Tongue (tissue), 3 donors: ENCODE measurements at places on chromosomes 11 and 22.
A peak's percentile ranks its signal among the peaks of the same experiment; 100 is the strongest.

DNA sequence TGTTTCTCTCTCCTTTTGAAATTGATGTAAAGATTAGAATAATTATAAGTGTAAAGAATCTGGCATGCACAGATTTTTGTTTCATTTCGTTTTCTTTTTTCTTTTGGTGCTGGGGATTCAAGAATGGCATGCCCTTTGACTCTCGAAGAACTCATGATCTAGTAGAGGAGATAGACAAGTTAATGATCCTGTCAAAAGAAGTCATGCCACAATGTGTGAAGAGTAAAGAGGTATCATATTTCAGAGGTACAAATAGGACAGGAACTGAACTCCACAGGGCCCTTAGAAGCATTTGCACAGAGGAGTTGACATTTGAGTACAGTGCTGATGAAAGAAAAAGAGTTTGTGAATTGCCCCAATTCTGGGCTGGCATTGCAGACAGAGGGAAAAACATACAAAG is 708.0 kb upstream of the ARHGAP42 start:
- no peak for DNase-seq

DNA sequence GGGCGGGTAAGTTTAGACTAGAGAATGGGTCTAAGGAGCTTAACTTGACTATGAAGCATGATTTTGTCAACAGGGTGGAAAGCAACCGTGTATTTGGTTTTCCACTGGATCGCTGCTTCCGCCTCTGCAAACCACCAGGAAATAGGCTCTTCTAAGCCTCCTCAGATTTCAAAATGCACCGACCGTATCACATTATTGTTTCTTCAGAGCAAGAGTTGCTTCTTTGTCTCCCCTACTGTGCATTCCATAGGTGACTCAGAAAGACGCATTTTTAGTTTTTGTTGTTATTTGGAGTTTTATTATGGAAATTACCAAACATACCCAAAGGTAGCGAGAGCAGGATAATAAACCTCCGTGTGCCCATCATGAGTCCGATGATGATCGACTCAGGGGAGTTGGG is 64.3 kb upstream of the RASD2 start:
- no peak for DNase-seq

- peak; percentile 44 for DNase-seq
Measured at GRCh38 chr11:67371189-67371910, 2.0 kb downstream of the CLCF1 start.

GRCh38 chr22:46918197-46918596 is 155.7 kb downstream of the TBC1D22A start:
- DNase-seq: no peak

DNA sequence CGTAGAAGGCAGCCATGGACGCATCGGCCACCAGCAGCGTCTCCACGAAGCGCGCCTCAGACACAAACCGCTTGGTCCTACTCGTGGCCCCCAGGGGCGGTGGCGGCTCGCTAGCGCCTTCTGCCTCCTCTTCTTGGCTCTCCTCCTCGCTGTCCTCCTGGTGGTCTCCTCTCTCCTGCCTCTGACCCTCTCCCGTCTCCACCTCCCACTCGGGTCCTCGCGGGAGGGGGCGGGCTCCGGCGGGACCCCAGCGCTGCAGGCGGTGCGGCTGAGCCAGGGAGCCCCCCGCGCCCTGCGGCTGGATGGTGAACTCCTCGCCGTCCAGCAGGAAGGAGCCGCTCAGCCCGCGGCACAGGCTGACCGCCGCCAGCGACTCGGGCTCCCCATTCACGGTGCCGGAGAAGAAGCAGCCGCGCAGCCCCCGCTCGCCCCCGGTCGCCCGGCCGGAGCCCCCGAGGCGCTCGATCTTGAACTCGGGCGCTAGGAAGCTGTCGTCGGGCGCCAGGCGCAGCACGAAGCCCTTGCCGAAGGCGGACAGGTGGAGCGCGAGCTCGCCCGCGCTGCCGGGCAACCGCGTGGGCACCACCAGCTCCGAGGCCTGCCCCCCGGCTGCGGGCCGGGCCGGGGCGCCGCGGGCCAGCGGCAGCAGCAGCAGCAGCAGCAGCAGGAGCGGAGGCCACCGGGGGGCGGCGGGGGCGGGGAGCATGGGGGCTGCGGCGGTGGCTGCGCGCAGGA is 661 bp downstream of the ADAMTS8 start:
- DNase-seq: peak; percentile 65

DNA sequence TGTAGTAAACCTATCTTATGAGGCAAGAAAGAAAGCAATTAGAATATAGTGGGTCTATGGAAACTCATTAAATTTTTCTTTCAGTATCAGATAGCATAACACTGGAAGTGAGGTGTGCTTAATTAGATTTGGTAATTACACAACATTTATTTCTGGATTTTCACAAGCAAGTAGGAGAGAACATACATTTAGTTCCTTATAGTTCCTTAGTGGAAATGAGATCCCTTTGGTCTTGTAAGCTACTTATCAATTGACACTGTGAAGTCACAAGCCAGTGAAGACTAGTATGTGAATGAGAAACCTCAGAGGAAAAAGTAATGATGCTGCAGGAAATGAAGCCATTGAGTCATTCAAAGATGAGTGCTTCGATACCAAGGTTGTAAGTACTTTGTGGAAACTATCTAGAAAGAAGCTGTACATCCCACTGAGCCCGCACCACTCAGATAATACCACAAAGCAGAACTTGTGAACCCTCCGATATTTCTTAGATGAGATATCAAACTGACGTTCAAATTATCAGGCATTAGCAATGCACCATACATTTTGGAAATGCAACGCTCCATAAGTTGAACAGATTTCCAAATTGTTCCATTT is 53.5 kb downstream of the ENTHD1 start:
- no peak for DNase-seq

DNA sequence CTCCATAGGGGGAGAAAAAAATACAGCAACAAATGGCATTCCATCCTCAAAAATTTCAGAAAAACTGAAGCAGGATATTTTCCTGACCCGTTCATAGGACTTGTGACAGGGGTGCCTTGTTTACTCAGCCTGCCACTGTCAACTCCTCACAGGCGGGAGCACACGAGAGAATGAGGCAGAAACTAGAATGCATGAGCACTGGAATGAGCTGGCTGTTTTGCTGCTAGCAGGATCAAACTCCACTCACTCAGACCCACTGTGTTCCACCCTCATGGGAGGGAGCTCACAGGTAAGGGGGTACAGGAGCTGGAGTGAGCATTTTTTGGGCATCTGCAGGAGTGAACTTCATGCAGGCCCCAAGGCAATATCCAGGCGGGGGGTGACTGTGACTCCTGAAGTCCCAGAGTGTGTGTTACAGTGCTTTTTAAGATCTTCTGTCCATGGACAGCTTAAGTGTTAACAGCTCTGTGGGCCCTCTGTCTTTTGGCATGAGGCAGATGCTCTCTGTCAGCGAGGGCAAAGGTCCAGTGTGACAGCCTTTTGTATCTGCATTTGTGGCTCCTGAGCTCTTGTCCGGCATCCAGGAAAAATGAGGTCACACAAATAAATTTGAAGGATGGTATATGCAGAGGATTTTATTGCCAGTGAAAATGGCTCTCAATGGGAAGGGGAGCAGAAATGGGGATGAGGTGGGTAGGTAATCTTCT is 905.7 kb upstream of the TENM4 start:
- no peak for DNase-seq

DNA sequence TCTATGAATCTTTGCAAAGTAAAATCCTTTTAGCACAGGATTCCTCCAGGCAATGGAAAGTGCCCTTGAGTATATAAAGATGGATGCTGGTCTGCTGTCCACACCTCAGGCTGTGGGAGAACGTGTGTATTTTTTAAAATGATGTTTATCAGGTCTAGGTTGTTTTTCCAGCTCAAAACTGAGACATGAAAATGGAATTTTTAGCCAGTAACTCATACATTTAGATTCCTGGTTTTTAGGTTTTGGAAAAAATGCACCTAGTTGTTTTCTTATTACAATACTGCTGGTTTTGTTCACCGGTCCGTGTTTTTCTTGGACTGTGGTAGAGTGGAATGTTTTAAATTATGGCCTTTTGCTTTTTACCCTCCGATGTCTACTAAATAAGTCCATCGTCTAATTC is 554.7 kb downstream of the SOX6 start:
- no peak for DNase-seq

DNA sequence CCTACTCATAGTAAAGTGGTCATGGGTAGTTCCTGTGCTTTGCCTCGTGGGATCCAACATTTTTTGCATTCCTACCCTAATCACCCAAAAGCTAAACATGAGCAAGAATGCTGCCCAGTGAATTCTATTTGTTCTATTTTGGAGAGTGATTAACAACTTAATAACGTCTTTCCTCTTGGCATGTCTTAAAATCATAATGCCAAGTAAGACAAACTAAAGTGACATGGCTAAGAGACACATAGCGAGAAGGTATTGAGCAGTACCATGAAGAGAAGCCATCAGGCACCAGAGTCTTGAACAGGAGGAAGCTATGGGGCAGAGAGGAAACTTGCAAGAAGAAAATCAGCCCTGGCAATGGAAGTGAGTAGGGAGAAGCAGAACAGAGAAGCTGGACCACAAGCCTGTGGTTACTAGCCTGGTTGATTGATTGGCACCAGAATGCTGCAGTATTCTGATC is 32.0 kb downstream of the EXPH5 start:
- DNase-seq: no peak

DNA sequence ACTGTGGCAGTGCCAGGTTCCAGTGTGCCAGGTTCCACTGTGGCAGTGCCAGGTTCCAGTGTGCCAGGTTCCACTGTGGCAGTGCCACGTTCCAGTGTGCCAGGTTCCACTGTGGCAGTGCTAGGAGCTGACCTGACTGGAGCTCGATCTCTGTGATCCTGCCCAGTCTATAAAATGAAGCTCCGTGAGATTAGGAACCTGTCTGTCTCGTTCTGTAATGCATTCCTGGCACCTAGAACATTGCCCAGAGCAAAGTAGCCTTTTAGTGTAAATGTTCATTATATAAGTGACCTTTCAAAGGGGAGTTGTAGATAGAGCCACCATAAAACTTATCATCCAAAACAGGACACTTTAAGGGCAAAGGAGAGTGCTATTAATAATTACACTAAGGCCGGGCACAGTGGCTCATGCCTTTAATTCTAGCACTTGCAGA is 36.0 kb downstream of the ART5 start:
- DNase-seq: no peak

GRCh38 chr11:3036419-3036818 is 20.8 kb downstream of the CARS1 start:
- DNase-seq: no peak

DNA sequence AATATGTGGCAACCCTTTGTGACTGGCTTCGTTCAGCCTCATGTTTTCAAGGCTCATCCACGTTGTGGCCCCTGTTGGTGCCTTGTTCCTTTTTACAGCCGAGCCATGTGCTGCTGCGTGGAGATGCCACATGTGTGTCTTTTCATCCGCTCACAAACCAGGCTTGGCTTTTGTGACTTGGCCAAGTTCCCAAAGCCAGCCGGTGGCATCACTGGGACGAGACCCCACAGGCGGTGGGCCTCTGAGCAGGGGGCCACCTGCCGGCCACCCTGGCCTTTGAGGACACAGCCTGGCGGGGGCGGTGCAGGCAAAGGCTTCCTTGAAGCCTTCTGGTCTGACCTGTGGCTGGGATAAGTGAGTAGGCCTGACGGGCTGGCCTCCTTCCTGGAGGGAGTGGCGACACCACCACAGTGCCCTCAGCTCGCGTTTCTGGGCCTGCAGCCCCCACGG is 10.5 kb downstream of the GRK2 start:
- peak; percentile 84 for DNase-seq

DNA sequence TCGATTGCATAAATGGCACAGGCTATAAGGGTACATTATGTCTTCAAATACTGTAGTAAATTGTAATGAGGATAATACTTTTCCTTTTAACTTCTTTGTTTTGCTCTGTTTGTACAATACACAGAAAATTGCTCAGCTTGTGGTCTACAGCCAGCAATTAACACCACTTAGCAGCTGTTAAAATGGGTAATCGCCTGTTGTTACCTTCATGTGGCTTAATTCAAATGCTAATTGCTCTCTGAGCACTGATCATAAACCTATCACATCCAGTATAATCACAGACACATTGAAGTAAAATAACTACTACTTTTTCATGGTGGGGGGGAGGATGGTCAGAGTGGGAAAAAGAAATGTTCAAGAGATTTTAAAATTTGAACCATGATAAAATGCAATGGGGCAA is 1164.1 kb upstream of the CNTN5 start:
- no peak for DNase-seq

DNA sequence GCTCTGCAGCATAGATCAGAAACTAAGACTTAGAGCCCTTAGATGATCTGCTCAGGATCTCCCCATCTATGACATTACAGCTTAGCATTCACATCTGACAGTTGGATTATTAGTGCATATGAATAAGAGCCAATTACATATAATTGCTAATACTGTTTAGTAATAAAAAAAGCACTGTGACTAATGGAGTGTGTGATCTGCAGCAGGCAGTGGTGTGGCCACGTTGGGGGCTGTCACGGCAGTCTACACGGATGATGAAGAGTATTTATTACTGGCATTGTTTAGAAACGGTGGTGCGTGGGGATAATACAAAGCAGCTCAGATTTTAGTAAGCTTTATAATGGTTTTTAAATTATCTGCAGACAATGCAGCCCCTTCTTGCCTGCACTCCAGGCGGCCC is 93.5 kb upstream of the TIMP3 start:
- no peak for DNase-seq

DNA sequence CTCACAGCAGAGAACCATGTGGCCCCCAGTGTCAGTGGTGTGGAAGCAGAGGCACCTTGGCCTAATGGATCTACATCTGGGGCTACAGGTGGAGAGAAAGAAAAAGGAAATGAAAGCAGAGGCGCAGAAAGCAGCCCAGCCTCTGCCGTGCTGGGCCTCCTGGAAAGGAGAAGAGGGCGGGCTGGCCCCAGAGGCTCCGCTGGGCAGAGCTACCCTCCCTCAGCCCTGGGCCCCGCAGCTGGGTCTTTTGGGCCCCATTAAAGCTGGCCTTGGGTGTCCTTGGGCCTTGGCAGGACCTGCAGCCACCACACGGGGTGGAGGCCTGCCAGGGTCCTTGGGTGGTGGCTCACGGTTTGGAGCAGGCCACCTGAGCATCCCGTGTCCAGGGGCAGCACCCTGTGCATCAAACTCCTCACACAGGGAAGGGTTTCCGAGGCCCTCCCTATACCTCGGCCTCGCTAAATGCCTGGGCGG is 31.6 kb upstream of the GAL start:
- no peak for DNase-seq

- no peak for DNase-seq
Measured at GRCh38 chr22:43860831-43861230, 1.5 kb downstream of the SULT4A1 start.
